ENCODE measurements at places on chromosomes 16 and 17. TPM values are rescaled to one million over a fixed set of nuclear protein-coding genes. Genes with fewer than 3 reads are reported as not detected.

DNA sequence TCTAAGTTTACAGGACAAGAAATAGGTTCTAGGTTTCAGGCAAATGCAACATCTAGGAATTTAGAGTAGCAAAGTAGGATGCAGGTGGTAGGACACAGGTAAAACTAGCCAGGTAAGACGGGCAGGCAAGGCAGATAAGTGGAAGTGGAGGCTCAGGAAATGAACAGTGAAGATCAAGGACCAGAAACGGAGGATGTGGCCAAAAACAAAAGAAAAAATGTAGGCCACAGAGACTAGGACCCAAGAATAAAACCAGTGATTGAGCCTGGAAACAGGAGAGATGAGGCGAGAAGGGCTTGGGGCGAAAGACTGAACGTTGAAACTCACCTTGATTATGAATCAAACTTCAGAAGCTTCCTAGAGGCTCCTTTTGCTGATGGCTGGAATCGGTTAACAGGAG is 24.0 kb downstream of the CPSF4L start:
- DNase-seq, result no peak
- H3K4me1 ChIP-seq, result peaks cover 18% of the 10 kb centered on the region
- H3K4me3 ChIP-seq, result no peak overlapping the region

GRCh38 chr17:67238991-67239390 is 6.0 kb downstream of the HELZ start:
- H3K4me1 ChIP-seq, result peaks cover 48% of the 10 kb centered on the region
- H3K27ac ChIP-seq, result peak overlapping the region; percentile 3

CBX2 gene
- total RNA-seq, result 4.9 TPM

- H3K36me3 ChIP-seq, result no peaks in the 10 kb centered on the region
- peaks cover 3% of the 10 kb centered on the region for H3K4me1 ChIP-seq
- peak within 1 kb of the TSS; percentile 79 for H3K4me3 ChIP-seq
- no peak for DNase-seq
- H3K27ac ChIP-seq, result peak within 1 kb of the TSS; percentile 17
- no peaks in the 10 kb centered on the region for H3K27me3 ChIP-seq
Measured at GRCh38 chr16:88803264-88803987, at the start of gene CDT1. Gene CDT1 (plus strand): TSS chr16:88803789. CDS start chr16:88803832, 43 bp downstream.

DNA sequence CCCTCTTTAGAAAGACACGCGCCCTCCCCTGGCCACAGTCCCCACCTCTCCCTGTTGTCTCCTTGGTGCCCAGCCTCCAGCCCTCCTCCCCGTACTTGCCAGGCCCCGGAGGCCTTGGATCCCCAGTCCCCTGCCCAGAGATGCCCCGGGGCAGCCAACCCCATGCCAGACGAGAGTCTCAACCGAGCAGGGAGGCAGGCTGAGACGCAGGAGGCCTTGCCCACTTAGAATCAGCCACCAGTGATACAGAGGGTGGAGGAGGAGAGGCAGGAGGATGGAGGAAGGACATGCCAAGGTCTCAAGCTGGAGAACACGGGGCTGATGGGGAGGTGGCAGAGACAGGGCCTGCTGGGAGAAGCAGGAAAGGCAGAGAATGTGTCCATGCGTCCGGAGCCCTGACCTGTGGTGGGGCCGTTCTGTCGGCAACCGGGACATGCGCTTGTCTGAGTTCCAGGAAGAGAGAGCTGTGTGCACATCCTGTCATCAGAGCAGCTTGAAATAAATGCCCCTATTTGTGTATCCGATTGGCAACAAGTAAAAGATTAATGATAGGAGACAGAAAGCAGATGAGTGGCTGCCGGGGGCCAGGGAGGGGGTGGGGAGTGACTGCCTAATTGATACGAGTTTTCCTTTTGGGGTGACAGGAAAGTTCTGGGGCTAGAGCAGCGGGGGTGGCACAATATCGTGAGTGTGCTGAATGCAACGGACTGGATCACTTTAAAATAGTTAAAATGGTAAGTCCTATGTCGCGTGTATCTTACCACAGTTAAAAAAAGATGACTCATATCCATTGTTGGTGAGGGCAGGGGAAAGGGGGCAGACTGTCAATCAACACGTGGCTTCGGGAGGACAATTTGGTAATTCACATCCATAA is 44.7 kb upstream of the MEAK7 start:
- no peak for DNase-seq
- peak overlapping the region; percentile 25 for H3K27ac ChIP-seq
- peak overlapping the region; percentile 20 for H3K4me3 ChIP-seq
- H3K36me3 ChIP-seq, result peaks cover 1% of the 10 kb centered on the region

DNA sequence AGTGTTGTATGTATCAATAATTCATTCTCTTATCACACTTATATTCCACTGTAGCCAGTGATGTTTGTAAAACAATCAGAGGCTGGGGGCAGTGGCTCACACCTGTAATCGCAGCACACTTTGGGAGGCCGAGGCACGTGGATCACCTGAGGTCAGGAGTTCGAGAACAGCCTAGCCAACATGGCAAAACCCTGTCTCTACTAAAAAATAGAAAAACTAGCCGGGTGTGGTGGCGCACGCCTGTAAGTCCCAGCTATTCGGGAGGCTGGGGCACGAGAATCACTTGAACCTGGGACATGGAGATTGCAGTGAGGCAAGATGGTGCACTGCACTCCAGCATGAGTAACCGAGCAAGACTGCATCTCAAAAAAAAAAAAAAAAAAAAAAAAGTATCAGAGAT is 217.0 kb downstream of the CPPED1 start:
- peaks cover 10% of the 10 kb centered on the region for H3K27me3 ChIP-seq
- no peaks in the 10 kb centered on the region for H3K36me3 ChIP-seq
- peak; percentile 34 for DNase-seq
- no peaks in the 10 kb centered on the region for H3K4me1 ChIP-seq
- H3K27ac ChIP-seq, result no peak overlapping the region
- H3K4me3 ChIP-seq, result no peak overlapping the region

All from chondrocyte (in vitro differentiated cells).